ENCODE measurements at places on chromosomes 4 and X.

- DNase-seq, result no peak
Measured at GRCh38 chr4:112185334-112185733, 40.1 kb downstream of the FAM241A start.

GRCh38 chr4:6734165-6734786 lies 18.3 kb downstream of the BLOC1S4 start:
- no peak for DNase-seq

GRCh38 chrX:154135458-154136229 lies 8.4 kb upstream of the OPN1LW start:
- no peak for DNase-seq

- no peak for DNase-seq
Measured at GRCh38 chr4:138688408-138689085, 327.0 kb upstream of the NOCT start.

GRCh38 chr4:84573385-84574068 lies 9.4 kb upstream of the CDS1 start:
- no peak for DNase-seq

DNA sequence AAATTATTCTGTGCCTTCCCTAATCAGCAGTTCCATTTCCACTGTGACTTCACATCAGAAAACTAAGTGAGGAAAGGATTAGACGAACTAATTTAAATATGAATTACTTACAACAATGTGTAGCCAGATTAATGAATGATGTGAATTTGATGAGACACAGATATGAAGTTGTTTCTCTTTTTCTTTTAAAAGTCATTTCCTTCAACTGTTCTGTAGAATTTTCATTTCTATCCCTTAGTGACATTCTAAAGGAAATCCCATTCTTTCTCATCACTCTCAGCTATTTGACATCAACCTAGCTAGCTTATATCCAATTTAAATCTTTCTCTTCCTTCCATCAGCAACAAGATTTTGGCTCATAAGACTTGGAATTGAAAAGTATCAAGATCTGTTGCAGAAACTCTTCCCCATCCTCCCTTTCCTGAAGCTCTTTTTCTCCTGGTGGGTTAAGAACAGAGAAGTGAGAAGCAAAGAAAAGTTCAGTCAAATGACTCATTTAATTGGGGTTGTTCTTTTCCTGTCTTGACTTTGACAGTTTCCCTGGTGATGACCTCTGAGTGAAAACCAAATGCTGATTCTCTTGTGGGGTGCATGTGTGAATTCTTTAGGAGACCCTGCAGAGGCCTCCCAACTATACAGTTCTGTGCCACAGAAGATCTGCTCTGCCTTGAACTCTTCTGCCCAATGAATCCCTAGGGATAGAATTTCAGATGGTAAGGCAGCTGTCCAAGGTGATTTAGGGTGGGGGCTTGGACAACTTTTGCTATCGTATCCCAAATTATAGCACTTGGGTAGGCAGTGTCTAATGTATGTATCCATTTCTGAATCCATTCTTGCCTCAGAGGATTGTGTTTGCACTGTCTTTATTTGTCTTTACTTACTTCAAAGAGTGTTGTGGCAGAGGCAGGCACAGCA lies 232.5 kb upstream of the GPRIN3 start:
- no peak for DNase-seq

DNA sequence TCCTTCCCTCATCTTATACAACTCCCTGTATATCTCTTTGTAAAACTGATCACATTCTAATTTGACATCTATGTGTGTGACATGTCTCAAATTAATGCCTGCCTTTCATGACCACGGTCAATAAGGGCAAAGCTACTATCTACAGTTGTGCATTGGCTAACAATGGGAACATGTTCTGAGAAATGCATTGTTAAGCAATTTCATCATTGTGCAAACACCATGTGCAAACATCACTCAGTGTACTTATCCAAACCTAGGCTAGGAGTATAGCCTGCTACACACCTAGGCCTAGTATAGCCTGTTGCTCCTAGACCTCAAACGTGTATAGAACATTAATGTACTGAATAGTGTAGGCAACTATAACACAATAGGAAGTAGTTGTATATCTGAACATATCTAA lies 95.0 kb downstream of the BANK1 start:
- DNase-seq, result no peak

DNA sequence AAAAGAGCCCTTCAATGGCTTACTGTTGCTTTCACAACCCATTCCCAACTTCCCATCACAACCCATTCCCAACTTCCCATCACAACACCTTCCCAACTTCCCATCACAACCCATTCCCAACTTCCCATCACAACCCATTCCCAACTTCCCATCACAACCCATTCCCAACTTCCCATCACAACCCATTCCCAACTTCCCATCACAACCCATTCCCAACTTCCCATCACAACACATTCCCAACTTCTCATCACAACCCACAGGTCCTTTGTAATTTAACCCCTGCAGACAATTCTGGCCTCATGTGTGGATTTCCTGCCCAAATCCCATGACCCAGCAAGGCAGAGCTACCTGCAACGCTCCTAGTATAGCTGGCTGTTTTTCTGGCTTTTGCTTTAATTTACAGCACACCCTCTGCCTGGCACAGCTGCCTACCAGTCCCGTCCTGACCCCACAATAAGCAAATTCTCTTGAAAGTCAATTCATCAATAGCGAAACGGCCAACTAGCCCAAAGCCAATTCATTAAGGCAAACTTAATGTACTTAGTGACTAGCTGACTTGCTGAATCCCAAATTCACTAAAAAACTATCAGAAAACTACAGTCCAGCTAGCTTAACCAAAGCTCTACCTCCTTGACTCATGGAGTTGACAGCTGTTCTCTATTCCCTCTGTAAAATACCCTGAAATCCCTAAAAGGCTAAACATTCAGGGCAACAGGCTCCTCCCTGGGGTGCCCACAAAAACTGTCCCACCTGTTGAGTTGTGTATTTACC lies 75.6 kb downstream of the AFAP1 start:
- no peak for DNase-seq

- DNase-seq, result no peak
Measured at GRCh38 chr4:154384012-154384411, 107.6 kb downstream of the DCHS2 start.

GRCh38 chr4:14064984-14065383 lies 437.5 kb upstream of the BOD1L1 start:
- no peak for DNase-seq

DNA sequence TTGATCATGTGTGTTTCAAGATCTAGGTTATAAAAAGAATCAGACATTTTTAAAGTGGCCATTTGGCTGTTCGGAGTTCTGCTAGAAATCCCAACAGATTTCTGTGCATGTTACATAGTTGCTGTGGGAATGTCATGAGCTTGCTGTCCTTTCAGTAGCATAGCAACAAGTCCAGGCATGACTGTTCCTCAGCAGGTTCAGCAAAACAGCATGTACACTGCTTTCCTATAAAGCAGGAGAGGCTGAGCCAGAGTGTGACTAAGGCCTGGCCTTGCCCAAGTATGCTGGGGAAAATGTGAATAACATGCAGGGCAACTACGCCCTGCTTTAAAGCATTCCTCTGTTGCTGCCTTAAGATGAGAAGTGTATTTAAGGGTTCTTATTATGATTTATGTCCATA lies 217.1 kb upstream of the SMIM31 start:
- no peak for DNase-seq

- no peak for DNase-seq
Measured at GRCh38 chr4:128591482-128591881, 218.0 kb upstream of the JADE1 start.

DNA sequence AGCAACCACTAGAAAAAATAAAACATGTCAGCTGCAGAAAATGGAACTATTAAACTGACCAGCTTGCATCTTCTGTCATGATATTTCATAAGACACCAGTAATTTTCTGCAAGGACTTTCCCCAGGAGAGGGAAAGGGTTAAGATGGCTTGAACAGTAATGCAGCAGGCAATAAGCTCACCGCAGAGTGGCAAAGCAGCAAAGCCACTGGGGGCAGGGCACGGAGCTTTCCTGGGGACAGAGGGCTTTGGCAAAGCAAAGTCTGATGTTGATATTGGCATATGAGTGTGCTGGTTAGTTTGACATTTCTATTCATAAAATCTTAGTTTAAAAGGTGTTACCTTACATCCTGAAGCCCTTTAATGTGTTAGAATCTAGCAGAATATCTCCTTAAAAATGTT lies 55.1 kb upstream of the NAP1L5 start:
- no peak for DNase-seq

GRCh38 chrX:56130031-56130430 lies 102.1 kb upstream of the KLF8 start:
- DNase-seq, result no peak

DNA sequence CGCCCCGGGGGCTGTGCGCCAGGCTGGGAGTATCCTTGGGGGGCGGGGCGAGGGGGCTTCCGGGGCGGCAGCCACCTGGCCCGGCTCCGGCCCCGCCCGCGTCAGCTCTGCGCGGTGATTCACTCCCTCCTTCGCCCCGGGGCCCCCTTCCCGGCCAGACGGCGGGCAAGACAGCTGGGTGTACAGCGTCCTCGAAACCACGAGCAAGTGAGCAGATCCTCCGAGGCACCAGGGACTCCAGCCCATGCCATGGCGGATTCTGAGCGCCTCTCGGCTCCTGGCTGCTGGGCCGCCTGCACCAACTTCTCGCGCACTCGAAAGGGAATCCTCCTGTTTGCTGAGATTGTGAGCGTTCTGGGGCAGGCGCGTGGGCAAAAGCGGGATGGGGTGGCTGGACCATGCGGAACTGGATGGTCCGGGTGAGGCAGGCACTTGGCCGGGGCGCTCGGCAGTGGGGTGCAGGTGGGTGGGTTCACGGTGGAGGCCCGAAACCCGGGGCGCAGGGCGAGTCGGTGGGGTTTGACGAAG lies at the start of gene PLP2:
Gene PLP2 (plus strand): TSS at position 147 of the 528 bp plus-strand sequence. CDS start 103 bp downstream, at position 250.
- no peak for DNase-seq

GRCh38 chr4:19657856-19658255 lies 593.8 kb upstream of the SLIT2 start:
- no peak for DNase-seq

DNA sequence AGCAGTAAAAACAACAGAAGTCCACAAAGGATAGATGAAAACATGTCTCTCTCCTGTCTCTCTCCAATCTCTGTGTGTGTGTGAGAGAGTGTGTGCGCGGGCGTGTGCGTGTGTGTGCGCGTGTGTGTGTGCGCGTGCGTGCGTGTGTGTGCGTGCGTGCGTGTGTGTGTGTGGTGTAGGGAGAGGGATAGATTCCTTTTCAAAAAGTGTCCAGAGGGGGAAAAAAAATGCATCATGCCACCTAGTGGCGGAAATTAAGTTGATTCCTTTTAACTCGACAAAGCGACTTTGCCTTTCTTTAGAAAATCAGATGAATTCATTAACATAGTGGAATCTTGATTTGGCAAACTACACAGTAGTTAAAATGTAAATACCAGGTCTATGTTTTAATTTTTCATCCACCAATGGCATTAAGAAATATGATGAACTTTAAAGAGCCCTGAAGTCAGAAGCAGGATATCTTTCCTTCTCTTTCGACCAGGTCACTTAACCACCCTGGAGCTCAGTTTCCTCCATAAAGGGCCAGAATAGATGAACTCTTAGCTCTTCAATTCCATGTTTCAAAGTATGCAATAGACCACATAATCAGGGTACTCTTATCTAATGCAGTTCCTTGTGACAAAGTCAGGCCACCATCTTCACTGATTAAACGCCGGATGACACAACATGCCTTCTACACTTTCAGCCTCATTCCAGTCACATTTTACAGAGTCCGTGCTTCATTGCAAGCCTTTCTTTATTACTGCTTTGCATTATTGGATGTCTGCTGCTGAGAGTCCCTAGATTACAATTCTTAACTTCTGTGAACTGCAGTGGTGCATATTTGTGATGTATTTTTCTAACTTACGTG lies 162.8 kb downstream of the FBXO8 start:
- DNase-seq, result no peak

DNA sequence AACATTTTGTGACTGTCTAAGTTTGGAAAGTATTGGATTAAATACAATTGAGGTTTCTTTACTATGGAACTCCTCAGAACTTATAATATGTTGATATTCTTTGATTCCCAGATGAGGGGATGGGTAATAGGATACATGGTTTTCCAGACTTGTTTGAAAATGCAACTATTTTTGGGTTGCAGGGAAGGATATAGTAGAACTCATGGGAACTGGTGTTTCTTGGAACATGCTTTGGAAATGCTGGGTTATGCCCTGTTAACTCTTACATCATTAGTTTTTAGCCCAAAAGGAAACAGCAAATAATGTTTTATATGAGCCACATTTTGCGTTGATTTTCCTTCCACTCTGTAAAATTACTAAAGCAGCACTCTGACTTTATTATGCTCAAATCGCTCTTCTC lies 41.9 kb downstream of the HPF1 start:
- no peak for DNase-seq

DNA sequence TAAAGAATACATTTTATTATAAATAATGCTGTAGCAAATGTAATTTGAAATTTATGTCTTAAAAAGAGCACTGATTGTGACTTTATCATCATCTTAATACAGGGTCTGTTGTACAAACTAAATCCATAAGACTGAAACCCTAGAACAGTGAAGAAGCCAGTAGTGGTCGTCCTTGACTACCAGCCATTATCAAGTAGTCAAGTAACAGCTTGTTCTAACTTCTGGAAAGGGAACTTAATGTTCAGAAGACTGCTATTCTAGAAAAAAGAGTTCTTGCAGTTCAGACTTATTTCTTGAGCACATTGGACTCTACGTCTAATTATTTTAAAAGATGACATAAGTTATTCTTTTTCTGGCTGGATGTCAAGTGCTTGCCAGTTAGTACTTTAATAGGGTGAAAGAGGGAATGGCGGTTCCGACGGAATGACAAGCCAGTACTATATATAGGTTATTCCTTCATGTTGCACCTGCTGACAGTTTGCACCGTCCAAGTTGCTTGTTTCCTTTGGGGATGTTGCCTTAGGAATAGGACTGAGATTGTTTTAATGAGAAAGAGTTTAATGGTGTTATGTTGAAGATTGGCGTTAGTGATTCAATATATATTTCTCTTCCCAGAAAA lies 109.9 kb downstream of the RAPGEF2 start:
- DNase-seq, result no peak

GRCh38 chr4:98557194-98557892 lies 101.1 kb downstream of the TSPAN5 start:
- DNase-seq, result no peak

DNA sequence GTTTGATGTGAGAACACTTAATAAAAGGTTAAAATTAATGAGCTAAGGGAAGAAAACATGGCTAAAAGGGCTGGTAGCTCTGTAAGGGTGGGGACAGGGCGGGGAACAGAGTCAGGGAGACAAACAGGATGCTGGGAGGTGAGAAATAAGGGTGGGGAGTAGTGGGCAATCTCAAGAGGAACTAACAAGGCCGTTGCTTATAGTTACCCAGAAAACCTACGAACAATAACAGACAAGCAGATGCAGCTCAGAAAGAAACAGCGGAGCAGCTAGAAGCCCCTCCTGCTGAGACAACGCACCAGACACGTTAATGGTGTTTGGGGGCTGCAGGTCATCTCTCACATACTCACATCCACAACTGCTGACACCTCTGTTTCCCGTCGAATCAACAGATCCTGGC lies 9.7 kb upstream of the KLF3 start:
- DNase-seq, result no peak

Measured in stimulated activated CD4-positive, alpha-beta T cell treated with anti-CD3 and anti-CD28 coated beads, Interleukin-1b, Interleukin-23, amount 100 ng/mL, for 1 hour (primary cell).